Cortex of kidney (tissue), 1 donor: ENCODE measurements at places on chromosomes 2 and 18.

DNA sequence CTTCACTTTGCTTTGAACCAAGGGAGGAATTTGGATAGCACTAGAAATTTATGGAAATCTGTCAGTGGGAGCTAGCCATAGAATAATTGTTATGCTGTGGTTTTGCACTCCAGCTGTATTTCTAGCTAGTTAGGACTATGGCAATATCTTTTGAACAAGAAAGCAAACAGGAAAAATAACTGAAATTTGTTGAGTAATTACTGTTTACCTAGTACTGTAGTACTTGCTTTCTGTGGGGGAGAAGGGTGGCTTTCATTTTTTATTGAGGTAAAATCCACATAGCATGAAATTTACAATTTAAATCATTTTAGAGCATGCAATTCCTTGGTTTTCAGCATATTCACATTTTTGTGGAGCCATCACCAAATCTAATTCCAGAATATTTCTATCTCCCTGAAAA, 28.4 kb downstream of the MBD5 start:
- DNase-seq, result no peak

GRCh38 chr2:222554517-222554916, 101.4 kb downstream of the FARSB start:
- DNase-seq, result no peak

GRCh38 chr2:68653034-68653433, 9.7 kb downstream of the PROKR1 start:
- no peak for DNase-seq

GRCh38 chr2:21571686-21572085, 447.9 kb downstream of the TDRD15 start:
- DNase-seq, result no peak

DNA sequence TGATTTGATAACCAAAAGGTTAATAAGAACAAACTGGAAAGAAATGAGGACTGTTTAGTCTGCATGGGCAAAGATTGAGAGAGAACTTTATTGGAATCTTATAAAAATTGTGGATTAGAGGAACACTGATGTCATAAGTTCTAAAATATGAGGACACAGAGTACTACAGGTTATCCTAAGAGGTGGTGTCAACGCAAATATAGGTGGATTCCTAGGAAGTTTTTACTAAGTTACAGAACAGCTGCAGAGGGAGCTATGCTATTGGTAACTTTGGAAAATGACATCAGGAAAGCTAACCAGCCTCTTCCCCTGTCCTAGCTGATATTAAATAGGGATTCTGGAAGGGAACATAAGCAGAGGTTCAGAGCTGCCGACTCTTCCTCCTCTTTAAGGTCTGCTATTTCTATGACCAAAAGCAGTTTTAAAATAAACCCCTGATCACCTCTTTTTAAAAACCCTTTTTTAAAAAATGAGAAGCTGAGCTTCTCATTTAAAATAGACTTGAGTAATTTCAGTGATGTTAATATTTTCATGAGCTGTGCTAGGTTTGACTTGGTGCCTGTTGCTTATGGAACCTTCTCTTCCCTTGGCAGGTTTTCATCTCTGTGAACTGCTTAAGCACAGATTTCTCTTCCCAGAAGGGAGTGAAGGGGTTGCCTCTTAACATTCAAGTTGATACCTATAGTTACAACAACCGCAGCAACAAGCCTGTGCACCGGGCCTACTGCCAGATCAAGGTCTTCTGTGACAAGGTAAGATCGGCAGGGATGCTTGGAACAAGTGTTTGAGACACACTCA, 34.2 kb downstream of the GRHL1 start:
- no peak for DNase-seq

GRCh38 chr2:39164089-39164488, 43.2 kb upstream of the SOS1 start:
- no peak for DNase-seq

DNA sequence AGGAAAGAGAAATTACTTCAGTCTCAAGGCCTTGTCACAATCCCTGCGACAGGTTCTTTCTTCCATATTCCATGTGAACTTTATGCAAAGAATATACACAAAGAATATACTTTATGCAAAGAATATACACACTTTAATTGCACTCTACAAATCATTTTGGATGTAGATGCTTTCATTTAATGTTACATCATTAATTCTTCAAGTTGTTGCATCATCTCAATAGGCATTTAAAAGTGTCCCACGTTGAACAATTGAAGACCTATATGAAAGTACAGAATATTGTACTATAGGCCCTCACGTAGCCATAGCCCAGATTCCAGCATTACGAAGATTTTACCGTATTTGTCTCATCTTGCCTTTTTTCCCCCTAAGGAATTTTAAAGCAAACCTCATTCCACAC, 33.1 kb upstream of the MAL start:
- DNase-seq, result no peak

GRCh38 chr18:24840051-24840450, 379.6 kb downstream of the HRH4 start:
- no peak for DNase-seq
